ENCODE measurements at places on chromosomes 7 and 10.

GRCh38 chr7:26648554-26648953 is 215.8 kb downstream of the SKAP2 start:
- no peak for DNase-seq

GRCh38 chr10:76547352-76547972 is 1090.1 kb downstream of the KCNMA1 start:
- DNase-seq, result peak; percentile 84

GRCh38 chr7:97003262-97004246 is 1.8 kb upstream of the DLX6 start:
- DNase-seq, result no peak

GRCh38 chr7:44681645-44682044 is 67.0 kb upstream of the ZMIZ2 start:
- DNase-seq, result no peak

- no peak for DNase-seq
Measured at GRCh38 chr10:16699435-16700057, 117.7 kb downstream of the RSU1 start.

DNA sequence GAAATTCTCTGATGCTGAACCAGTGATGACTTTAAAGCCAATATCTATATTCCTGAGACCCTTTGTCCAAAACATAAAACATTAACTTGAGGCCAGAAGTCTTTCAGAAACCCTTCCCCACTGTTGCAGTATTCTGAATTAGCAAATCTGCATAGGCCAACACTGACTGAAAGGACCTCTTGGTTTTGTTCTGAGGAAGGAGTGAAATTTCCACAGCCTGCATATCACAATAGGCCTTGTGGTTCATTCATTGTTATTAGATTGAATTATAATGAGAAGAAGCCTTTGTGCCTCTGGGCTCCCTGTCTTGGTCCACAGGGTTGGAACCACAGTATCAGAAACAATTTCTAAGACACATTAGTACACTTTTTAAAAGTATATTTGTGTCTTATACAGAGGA is 90.3 kb downstream of the CCNY start:
- DNase-seq, result no peak

DNA sequence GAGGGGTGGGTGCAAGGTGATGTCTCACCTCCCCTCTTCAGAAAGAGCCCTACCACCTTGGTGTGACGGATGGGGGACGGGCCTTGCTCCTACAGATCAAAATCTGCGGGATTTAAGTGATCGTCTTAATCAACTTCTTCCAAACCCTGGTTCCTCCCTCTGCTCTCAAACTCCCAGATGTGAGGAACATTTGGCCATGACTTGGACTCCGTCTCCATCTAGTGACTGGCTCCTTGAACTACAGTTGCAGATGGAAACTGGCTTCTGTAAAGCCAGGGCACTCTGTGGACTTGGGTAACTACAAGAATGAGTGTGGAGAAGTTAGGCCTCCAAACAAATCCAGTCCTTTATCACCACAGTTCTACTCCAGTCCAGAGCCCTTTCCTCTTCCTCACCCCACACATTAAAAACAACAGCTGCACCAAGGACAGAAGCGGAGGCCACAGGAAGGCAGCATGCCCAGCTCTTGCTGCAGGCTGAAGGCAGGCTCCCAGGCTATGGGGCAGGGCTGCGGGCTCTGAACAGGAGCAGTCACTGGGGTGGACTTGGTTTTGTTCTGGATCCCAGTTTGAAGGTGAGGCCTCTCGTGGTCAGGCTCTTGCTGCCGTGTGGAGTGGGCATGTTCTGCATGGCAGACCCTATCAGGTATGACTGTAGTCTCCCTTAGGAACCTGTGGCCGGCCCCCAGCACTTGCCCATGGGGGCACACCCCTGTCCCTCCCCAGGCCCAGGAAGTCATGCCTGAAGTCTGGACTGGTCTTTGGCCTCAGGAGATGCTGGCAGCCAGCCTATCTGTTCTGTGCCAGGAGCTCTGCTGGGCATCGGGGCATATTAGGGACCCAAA is 79.4 kb downstream of the VWC2 start:
- DNase-seq, result peak; percentile 60

GRCh38 chr10:20877986-20878983 is 18.8 kb downstream of the NEBL start:
- DNase-seq, result no peak

DNA sequence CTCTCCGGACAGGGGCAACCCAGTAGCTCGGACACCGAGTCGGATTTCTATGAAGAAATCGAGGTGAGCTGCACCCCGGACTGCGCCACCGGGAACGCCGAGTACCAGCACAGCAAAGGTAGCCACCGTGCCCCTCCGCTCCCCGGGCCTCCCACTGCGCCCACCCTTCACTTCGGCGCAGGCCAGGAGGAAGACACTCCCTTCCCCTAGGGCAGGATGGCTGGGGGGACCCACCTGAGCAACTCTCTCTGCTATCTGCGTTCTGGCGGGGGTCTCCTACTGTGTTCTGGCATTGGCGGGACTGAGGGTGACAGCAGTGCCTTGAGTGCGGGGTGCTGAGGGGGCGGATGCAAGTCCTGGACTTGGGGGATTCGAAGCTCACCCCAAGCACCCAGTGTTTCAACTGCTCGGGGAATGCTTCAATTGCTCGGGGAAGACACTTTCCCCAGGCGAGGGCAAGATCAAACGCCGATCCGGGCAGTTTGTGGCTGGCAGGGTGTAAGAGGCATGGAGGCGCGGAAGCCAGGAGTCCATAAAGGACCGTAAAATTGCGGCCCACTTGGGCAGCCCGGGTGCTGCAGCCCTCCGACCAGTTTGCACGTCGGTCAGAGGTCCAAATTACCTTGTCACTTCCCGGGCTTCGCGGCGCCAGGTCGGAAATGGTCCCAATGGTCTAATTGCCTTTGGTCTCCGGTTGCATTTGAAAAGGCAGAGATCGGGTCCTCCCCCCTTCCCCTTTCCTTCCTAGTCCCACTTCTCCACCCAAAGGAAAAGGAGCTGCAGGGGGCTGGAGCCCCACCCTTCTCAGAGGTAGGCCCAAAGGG is 950 bp downstream of the EVX1 start:
- DNase-seq, result peak; percentile 45

GRCh38 chr10:46239247-46239646 is 47.5 kb upstream of the ANTXRL start:
- DNase-seq, result no peak

DNA sequence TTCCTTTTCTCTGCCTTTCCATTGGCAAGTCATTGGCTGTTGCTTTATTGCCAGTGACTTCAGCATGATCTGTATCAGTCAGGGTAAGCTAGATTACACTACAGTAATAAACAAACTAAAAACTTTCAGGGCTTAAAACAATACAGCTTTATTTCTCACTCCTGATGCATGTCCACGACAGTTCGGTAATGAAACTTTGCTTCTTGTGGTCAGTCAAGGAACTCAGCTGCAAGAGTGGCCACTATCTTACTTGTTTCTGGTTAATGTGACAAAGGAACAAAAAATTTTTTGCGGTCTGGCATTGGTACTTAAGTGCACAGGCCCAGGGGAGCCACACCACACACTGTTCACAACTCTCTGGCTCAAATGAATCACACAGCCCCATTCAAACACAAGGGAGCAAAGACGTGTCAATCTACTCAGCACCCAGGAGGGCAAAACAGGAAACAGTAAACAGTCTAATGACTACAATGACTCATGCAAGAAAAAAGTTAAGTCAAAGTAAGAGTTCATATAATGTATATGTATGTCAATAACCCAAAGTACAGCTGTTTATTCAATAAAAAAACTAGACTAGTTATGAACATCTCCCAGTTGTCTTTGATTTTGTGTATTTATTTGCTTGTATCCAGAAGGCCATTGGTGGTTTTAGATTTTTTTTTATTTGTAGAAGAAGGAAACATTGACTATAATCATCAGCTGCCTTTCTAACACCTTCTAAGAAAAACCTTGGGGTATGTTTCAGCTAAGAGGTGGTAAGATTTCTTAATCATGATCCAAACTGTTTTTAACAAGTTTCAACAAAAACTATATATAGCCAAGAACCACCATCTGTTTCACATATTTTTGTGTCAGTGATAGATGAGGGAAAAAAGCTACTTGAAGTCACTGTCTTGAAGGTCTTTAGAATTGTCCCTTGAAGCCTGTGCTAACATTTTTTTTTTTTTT is 134.4 kb upstream of the FAM3C start:
- no peak for DNase-seq

GRCh38 chr7:157152391-157152937 is 13.7 kb downstream of the UBE3C start:
- no peak for DNase-seq

- no peak for DNase-seq
Measured at GRCh38 chr7:33559324-33559710, 346.0 kb upstream of the BMPER start.

DNA sequence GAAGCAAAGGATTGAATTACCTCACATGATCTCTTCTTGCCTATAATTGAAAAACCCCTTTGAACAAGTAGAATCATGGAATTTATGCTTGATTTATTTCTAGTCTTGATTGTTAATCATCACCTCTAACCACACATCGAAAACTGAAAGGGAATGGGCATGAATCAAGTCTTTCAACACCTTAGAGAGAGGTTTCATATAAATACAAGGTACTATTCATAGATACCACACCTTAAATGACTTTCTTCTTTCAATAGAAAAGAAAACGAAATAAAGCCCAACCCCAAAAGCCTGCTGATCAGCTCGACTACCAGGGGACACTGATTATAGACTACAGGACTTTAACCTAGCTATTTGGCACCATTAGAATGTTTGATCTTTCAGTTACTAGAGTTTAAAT is 128.6 kb upstream of the PTPRZ1 start:
- no peak for DNase-seq

DNA sequence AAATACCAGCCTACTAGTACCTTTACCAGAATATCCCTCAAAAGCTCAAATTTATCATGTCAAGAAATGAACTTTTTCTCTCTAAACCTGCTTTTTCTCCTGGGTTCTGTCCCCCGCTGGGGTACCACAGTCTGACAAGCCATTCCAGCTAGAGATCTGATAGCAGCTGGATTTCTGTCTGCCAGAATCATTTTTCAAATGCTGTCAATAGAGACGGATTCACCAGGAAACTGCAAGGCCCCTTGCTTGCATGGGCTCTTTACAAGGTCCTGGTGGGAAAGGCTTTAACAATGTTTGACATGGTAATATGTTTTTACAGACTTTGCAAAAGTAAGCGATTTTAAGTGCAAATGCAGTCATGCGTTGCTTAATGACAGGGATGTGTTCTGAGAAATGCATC is 4.9 kb upstream of the ANXA11 start:
- DNase-seq, result no peak

DNA sequence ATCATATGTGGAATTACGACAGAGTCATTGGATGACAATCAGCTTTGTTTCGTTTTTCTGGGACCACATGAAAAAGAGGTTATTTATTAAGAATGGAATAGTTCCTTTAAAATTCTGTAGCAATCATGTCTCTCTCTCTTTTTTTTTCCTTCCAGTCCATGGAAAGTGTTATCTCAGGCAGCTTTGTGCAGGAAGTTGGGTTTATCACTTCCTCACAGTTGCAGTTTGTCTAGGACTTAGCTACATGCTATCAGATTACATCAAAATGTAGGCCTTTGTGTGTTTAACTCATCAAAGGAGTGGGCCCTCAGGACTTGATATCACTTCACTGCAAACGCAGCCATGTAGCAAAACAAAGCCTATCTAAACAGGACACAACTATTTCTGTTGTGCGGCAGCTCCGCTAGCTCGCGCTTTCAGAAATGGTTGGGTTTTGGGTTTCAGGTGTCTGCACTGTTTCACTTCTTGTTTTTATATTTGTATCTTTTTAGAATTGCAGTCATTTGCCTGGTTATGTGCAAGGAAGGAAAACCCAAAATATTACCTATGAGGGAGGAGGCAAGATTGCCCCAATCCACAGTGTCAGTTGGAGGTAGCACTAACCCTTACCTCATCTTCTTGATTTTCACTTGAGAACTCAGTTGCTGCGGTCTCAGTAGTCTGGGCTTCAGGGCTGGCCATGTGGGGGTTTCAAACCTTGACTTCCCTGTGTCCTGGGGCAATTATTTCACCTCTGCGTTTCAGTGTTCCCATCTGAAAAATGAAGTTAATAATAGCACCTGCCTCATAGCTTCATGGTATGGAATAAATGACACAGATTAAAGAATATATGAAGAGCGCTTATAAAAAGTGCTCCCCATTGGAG is 66.7 kb downstream of the HHEX start:
- DNase-seq, result no peak

DNA sequence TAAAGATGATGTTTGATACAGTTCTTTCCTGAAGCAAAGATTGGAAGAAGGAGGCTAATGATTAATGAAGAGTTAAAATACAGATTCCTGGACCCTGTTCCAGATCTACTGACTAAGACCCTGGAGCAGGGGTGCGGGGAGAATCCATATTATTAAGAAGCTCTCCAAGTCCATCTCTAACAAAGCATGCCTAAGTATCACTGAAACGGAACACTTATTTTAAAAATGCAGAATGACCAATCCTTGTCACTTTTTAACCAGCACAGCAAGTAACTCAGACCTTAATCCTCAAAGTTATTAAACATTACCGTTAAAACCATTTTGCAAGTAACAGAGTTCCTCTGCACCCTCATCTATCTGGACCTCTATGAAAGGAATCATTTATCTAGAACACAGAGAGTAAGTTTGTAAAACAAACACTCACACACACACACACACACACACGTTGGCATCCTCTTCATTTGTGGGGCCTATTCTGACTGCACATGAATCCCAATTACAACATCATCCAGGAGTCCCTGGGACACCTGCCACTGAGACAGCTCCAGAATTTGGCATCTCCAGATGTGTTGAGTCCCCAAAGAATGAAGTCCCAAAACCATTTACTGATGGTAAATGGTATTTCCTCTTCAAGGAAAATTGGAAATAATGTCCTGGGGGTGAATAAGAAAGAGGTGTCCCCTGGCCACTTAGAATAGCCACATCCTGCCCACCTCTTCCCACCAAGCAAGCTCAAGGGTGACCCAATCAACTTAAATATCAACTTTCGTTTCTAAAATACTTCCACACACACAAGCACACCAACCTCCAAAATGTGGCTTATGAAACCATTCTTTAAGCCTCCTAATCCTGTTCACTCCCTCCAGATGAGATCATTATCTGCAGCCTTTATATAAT is 117.5 kb downstream of the PARD3 start:
- DNase-seq, result no peak

DNA sequence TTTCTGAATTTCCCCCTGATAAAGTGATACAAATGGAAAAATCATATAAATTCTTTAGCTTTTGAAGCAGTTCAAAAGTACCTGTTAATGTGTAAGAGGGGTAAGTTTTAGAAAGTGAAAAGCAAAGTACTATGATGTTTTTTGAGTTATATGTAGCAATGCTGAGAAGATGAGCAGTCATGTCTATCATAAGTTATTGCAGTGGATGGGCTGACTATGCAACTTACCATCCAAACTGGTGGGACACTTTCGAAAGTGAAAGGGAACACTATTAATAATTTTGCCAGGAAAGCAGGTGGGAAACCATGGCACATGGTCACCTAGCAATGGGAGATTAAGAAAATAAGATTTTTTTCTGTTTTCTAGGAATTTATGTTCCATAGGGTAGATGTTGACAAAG is 4.1 kb downstream of the MINPP1 start:
- no peak for DNase-seq

DNA sequence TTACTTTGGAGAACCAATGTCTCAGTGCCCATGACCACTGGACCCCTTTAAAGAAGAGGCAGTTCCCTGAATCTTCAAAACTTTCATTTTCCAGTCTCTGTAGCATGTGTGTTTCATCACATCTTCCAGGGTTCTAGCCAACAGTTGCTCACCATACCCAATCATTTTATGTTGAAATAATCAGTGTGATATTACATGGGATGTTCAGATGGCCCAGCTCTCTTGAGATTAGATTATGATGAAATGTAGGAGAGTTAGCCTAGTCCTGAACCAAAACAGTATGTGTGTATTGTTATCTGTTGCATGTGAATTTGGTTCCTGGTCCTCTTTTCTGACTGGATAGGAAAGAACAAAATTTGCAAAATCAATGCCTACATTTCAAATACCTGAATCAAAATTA is 144.5 kb downstream of the ANKRD7 start:
- no peak for DNase-seq
